Left kidney (tissue), 8 donors: ENCODE measurements at places on chromosomes 11 and 22. TPM values are rescaled to one million over a fixed set of nuclear protein-coding genes. Genes with fewer than 3 reads are reported as not detected.

DNA sequence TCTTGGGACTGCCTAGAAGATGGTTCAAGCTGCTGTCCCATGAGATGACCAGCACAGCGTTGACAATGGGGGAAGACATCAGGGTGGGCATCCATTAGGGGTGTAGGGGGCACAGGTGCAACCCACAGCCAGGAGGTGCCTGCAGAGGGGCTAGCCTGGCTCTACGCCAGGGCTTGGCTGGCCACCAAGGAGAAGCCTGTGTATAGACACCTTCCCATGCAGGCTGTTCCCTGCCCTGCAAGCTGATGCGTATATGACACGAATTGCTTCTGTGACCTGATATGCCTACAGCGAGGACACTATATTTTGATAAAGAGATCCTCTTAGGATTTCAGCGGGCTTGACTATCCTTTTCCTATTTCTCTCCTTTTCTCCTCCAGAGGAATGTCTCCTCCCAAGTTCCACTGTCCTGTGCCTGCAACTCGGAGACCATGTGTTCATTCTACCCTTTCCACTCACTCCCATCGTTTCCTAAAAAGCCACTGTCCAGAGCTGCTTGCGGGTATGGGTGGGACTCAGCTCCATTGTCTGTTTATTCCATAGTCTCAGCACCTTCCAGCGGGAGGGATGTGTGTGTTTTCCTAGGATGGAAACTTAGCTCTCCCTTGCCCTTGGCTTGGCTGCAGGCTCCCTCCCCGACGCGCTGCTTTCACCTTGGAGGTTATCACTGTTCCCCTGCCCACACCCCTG is 56.1 kb downstream of the ST14 start:
- no peak for DNase-seq

DNA sequence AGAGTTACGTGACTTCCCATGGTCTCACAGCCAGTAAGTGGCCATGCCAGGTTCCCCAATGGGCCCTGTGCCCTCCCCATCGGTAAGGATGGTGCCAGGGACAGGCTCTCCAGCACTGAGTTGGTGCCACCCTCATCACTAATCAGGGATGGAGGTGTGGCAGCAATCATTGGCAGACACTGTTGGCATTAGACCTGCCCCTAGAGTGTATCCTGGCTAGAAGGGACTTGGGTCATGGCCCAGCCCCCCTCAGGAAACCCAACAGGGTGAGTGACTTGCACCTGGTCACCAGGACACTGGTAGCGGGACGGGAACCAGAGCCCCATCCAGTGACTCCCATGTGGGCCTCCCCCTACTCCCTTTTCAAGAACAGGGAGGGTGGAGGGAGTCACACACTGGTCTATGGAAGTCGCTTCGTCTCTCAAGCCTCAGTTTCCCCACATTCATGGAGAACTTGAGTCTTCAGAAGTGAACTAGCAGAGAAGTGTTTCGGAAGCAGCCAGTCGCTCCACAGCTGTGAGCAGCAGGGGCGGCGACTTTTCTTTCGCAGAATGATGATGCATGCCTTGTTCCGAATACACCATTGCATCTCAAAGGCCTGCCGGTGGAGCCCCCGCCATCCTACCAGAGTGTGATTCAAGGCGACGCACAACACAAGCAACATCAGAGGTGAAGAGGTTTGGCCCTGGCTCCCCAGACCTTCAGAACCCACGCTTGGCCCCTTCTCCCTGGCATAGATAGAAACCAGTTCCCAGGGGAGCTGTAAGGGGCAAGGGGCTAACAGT is 12.9 kb downstream of the MS4A10 start:
- no peak for DNase-seq

- DNase-seq: no peak
These were observed 7.0 kb upstream of the L3MBTL2 start for GRCh38 chr22:41198027-41198580.

GRCh38 chr11:43567396-43567975 is 113.1 kb upstream of the HSD17B12 start:
- DNase-seq: no peak

DNA sequence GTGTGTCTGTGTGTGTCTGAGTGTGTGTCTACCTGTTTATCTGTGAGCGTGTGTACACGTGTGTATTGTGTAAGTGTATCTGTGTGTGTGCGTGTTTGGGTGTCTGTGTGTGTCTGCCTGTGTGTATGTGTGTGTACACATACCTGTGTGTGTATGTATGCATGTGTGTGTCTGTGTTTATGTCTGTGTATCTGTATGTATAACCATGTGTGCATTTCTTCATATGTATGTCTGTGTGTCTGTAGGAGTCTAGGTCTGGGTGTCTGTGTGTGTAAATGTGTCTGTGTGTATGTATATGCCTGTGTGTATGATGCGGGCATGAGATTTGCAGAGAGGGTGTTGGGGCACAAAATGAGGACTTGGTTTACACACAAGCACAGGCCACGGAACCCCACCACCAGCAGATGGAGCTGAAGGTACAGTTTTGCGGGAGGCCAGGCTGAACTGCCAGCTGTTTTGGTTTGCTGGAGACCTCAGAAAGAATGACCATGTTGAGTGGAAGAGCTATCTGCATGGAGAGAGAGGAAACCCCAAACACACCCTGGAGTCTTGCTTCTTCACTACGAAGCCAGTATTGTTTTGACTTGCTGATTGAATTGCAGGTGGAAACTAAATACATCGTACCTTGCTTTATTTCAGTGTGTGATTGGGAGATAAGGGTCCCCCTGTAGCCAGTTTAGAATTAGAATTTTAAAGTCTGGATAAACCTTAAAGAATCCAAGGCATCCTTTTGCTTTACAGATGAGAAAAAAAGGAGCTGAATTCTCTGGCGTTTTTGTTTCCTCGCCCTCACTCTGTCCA is 497.2 kb downstream of the NTM start:
- peak; percentile 79 for DNase-seq

DNA sequence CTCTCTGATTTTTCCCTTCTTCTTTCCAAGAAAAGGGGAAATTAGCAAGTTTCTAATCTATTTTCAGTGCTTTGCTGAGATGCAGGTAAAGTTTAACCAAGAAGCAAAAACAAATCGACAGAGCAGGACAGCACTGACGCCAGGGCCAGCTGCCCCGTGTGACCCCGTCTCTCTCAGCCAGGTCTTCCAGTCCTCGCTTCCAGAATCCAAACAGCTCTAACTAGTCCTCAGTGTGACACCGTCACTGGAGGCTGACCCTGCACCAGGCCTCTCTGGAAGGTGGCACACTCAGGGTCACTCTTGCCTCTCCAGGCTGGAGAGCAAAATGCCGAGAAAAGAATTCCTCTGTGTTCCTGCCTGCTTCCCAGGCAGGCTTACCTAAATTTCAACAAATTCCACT is 44.8 kb downstream of the SHANK2 start:
- no peak for DNase-seq

DNA sequence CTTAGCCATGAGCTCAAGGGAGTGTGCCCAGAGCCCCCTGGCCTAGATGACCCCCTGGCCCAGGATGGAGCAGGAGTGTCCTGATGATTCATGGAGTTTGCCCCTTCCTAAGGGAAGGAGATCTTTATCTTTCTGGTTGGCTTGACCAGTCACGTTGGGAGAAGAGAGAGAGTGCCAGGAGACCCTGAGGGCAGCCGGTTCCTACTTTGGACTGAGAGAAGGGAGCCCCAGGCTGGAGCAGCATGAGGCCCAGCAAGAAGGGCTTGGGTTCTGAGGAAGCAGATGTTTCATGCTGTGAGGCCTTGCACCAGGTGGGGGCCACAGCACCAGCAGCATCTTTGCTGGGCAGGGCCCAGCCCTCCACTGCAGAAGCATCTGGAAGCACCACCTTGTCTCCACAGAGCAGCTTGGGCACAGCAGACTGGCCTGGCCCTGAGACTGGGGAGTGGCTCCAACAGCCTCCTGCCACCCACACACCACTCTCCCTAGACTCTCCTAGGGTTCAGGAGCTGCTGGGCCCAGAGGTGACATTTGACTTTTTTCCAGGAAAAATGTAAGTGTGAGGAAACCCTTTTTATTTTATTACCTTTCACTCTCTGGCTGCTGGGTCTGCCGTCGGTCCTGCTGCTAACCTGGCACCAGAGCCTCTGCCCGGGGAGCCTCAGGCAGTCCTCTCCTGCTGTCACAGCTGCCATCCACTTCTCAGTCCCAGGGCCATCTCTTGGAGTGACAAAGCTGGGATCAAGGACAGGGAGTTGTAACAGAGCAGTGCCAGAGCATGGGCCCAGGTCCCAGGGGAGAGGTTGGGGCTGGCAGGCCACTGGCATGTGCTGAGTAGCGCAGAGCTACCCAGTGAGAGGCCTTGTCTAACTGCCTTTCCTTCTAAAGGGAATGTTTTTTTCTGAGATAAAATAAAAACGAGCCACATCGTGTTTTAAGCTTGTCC is 14.3 kb downstream of the ADORA2A start:
- no peak for DNase-seq

- DNase-seq: no peak
These were observed 247.9 kb downstream of the FAM76B start for GRCh38 chr11:95541715-95542114.

- DNase-seq: no peak
These were observed 5.7 kb downstream of the SLC39A13 start for GRCh38 chr11:47413908-47414684.

GRCh38 chr11:11498195-11498594 is 123.6 kb downstream of the GALNT18 start:
- DNase-seq: no peak

DNA sequence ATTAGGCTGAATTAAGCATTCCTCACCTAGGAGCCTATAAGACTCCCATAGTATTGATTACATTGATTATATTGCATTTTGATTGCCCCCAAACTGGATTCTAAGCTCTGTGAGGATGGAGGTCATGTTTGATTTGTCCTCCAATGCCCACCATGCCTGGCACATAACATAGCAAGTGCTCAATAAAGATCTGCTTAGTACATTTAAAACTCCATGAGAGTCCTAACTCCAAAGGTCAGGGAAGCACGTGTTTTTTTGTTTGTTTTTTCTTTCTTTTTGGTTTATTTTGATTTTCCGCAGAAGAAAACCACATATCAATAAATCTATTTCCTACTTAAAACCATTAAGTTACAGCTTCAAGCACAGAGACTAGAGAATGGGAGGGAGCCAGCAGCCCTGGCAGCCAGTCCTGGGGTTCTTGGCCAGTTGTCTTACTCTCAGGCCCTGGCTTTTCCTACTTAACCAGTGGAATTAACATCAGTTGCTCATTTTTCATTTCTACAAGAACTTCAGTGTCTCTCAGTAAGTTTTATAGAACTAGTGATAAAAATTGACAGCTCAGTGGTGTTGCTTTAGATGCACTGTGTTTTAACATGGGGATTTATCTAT is 429.9 kb upstream of the CCDC90B start:
- DNase-seq: no peak

GRCh38 chr22:48428631-48429371 is 1398.9 kb downstream of the BRD1 start:
- DNase-seq: no peak

DNA sequence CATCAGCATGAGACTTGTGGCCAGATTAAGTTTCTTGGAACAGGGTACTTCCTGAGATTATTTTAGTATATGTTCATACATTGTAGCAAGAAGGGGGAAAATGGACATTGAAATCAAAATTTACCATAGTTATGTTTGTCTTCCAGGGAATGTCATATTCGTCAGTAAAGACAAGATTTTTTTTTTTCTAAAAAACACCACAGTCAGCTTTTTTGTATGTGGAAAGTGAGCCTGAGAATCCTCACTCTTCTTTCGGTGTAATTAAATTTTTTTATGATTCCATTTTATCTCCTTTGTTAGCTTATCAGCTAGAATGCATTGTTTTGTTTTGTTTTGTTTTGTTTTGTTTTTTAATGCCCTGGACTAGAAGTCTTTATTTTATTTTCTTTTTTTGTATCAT is 31.5 kb upstream of the LIPT2 start:
- no peak for DNase-seq

DNA sequence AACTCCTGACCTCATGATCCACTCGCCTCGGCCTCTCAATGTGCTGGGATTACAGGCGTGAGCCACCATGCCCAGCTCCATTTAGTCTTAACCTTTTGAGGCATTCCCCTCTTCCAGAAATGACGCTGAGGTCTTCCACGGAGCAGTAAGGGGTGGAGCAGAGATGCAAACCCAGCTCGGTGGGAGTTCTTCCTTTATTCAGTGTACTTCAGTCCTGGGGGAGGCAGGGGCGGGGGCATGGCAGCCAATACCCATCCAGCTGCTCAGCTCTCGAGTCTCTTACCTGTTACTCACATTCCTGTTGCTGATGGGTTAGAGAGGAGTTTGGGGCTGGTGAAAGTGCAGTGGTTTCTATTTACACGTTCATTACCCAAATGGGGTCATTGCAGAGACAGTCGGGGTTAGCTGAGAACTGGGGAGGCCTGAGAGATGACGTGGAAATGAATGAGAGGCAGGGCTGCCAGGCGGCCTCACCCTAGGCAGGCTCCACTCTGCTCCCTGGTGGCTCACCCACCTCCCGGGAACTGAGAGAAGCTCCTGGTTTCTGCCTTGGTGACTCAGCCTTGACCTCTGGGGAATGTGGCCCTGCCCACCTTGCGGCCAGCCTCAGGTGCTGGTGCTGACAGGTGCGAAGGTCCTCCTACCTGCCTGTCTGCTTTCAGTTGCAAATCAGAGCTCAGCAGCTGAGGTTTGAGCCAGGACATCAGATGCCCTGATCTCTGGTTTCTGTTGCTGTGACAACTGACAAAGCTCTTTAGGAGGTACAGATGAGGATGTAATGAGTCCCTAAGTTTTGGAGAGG is 13.4 kb upstream of the ST14 start:
- DNase-seq: no peak

GRCh38 chr11:67418476-67419281 is 3.2 kb downstream of the CARNS1 start:
- DNase-seq: no peak

Gene DEUP1
- polyA plus RNA-seq: 1.4 TPM

Gene LRRN4CL
- 0.78 TPM for polyA plus RNA-seq

Gene RBM7
- polyA plus RNA-seq: 58.4 TPM

Gene MUC2
- polyA plus RNA-seq: 0.03 TPM

Gene LMNTD2
- 2.5 TPM for polyA plus RNA-seq

Gene CHRM1
- polyA plus RNA-seq: not detected

Gene NFAM1
- 0.81 TPM for polyA plus RNA-seq
